ENCODE measurements at places on chromosomes 12 and 14.

DNA sequence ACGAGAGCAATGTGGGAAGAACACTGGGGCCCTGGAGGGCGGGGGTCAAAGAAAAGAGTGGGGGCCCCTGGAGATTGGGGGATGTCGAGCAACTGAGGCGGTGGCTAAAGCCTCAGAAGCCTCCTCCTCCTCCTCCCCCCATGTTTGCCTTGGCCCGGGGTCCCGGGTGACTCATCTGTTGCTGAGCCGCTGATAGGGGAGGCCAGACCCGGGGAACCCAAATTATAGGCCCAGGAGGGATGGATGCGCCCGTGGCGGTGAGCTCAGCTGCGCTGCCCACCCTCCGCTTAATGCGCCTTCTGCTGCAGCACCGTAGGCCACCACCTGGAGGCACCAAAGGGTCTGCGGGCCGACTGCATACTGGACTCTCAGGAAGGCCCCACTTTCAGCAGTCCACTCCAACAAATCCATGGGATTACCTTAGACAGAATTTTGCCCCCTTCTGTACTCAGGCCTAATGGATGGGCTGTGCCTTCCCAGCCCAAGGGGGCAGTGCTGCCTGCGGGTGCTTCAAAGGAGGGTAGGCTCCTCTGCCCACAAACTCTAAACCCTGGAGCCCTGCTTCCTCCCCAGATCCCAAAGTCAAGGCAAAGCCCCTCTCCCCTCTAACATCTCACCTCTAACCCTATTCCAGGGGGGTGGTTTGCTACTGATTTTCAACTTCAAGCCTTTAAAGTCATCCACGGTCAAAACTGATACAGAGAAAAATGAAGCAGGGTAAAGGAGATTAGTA is 2.6 kb upstream of the WNT10B start:
- peak; percentile 49 for DNase-seq

- no peak for DNase-seq
Measured at GRCh38 chr14:55938249-55938791, 179.9 kb upstream of the PELI2 start.

DNA sequence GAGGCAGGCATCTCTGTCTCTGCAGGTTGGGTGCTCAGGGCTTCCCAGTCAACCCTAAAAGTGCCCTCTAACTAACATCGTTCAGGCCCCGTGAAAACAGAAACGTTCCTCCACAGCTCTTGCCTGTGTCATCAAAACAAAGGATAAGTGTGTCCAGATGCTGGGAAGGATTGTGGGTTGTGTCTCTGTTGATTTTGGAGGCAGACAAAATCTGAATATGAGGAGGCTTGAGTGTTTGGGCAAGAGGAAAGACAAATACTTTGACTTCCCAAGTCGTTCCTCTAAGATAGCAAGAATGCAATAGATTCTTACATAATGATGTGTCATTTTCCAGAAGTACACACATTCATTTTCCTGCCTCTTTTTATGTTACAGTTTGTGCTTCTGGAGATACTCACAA is 52.9 kb downstream of the SERPINA3 start:
- no peak for DNase-seq

DNA sequence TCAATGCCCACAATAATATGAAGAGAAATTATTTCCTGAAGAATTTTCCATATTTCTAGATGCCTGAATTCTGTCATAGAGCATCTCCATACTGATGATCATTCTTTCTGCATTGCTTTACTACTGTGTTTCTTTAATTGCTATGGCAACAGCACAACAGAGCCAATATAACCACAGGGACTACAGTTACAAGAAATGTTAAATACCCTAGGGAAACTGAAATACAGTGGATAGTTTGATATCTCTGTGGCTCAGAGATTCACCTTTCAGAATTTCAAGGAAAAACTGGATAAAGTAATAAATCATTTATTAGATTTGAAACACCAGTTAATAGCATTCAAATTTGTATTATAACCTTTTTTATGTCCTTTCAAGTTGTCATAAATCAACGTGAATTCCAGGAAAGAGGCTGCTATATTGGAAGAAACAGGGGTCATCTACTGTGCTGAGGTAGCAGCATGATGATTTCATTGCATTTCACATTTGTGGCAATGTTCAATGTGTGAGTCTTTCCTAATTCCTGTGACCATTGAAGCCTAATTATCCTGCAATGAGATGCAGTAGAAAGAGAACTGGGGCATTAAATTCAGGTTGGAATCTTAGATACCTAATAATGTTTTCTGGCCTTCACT is 267.1 kb downstream of the LRFN5 start:
- no peak for DNase-seq

- DNase-seq = no peak
Measured at GRCh38 chr14:80364274-80364673, 153.0 kb upstream of the DIO2 start.

- DNase-seq = no peak
Measured at GRCh38 chr12:120474616-120474960, 5.0 kb upstream of the SRSF9 start.

- DNase-seq = no peak
Measured at GRCh38 chr14:65361920-65362319, 50.6 kb upstream of the FUT8 start.

DNA sequence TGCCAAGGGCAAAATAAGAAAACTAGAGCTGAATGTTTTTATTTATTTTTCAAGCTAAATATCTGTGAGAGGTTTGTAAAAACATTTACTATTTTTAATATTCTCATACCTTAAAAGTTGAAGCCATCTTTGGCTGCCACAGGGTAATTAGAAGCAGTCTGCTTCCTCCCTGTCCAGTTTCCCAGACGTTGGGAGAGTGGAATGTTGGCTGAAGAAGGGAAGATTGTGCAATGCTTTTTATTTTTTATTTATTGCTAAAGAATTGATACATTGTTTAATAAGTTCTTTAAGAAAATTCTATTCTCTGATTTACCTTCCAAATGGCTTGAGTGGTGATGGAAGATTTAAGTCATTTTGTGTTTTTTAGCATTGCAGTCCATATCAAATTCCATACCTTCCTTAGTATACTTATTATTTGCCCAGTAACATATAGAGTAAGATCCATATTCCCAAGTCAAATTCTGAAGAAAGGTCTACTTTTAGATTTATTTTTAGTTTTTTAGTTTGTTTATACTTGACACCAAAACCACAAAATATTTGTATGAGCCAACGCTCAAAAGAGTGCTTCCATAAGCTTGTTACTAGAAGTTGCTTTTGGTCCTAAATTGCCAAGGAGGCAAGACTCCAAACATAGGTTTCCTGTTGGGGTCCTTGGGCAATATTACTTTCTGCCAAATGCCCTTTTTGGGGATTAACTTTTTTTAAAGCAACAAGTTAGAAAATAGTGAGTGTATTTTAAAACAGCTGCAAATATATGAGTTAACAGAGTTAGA is 124.0 kb upstream of the CPM start:
- DNase-seq = no peak

- DNase-seq = no peak
Measured at GRCh38 chr14:93969082-93969828, 7.1 kb downstream of the ASB2 start.

GRCh38 chr12:117010693-117011451 is 88.3 kb downstream of the TESC start:
- DNase-seq = no peak

DNA sequence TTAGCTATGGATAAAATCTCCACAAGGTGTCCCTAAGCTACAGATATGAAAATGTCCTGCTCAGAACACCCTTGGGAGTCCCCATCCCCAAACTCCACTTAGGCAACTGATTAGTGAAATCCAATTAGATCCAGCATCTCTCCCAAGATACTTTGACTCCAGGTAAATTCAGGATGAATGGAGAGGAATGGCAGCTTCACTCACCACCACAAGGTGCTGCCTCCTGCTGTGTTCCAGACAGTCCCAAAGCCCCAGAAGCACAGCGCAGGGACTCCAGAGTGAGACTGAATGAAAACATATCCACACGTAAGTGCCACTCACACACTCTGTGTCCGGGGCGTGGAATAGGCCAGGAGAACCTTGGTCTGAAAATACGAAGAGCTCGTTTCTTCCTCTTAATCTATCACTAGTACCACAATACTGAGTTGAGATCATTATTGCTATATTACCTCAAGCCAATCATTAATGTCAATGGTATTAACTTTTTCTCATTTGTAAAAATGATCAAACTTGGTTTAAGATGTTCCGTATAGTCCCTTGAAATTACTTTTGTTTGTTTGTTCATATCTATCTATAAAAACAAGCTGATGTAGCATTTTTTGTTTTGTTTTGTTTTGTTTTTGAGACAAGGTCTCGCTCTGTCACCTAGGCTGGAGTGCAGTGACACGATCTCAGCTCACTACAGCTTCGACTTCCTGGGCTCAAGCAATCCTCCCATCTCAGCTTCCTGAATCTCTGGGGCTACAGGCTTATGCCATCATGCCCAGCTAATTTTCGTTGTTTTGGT is 70.0 kb upstream of the BICD1 start:
- DNase-seq = no peak

DNA sequence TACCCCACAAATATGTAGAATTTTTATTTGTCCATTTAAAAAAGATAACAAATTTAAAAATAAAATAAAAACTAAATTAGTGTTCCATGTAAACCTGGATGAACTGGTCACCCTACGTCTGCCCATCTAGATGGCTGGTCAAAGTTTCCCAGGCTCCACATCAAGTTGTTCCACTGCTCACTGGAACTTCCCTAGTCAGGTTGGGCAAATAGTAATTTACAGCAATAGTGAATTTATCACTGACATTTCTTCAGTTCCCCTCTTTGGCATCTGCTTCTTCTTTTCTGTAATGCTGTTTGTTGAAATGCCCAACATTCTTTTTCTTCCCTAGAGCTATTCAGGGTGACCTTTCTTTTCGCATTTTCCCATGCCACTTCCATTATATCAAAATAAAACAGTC is 272.7 kb upstream of the BTG1 start:
- no peak for DNase-seq

DNA sequence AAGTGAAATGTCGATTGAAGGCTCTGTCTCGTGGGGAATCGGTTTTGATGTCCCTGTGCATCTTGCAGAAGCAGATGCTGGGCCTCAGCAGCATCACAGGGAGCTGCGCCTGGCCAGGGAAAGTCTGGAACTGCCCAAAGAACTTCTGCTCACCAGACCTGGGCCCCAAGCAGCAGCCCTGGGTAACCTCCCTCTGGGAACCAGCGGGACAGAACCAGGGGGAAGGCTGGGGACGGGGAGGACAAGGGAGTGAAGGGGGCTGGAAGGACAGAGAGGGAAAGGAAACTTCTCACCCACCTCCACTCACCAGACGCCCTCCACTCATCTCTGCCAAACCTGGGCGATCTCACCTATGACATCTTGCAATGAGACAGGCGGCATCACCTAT is 26.8 kb upstream of the C14orf180 start:
- DNase-seq = no peak

- DNase-seq = no peak
Measured at GRCh38 chr14:34012978-34013720, 62.3 kb upstream of the EGLN3 start.

DNA sequence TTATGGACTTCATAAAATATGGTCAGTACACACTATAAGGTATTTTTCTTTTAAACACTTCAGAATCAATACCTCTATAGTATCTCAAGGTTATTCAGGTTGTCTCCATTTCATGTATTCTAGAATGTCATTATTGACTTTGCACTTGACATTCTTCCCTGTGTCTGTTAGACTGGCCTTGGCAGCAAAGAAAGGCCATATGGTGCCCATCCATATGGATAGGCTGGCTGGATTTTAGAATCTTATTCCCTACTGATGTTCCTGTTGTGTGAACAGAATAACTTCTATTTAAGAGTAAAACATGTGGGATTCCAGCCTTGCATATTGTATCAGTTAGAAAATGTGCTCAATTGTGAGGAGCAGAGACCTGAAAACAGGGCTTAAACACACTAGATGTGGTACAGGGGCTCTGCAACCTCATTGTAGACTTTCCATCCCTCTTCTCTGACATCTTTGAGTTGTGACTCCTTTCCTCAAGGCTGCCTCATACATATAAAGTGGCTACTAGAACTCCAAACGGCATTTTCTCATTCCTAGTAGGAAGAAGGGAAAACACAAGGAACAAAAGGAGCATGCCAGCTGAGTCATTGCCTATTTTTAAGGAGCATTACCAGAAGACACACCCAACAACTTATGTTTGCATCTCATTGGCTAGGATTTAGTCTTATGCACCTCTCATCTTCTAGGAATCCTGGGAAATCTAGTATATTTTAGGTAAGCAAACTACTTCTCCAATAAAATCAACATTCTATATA is 221.2 kb upstream of the TMPO start:
- no peak for DNase-seq

DNA sequence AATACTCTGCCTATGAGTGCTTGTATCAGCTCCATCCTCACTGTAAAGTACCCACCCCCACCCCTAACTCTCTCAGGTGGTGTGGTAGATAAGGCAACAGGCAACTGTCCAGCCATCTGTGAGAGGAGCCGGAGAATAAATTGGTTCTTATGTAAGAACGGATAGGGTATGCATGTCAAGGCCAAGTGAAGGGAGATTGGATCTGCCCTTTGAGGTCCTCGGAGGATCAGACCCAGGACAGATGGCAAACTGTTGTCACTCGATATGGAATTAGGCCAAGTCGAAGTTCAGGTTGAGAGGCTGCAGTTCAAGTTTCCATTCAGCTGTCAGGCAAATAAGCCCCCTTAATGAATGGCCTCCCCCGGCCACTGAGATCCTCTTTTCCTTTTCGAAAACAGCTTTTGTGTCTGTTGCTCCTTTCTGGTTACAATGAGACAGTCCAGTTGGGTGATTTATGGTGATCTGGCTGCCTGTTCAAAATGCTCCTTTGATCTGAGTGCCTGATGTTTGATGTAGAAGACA is 120.3 kb downstream of the VRK1 start:
- no peak for DNase-seq
